ENCODE measurements at places on chromosomes 1 and 21. TPM values are rescaled to one million over a fixed set of nuclear protein-coding genes. Genes with fewer than 3 reads are reported as not detected.

Gene SOD1
- total RNA-seq: 154 TPM

DNA sequence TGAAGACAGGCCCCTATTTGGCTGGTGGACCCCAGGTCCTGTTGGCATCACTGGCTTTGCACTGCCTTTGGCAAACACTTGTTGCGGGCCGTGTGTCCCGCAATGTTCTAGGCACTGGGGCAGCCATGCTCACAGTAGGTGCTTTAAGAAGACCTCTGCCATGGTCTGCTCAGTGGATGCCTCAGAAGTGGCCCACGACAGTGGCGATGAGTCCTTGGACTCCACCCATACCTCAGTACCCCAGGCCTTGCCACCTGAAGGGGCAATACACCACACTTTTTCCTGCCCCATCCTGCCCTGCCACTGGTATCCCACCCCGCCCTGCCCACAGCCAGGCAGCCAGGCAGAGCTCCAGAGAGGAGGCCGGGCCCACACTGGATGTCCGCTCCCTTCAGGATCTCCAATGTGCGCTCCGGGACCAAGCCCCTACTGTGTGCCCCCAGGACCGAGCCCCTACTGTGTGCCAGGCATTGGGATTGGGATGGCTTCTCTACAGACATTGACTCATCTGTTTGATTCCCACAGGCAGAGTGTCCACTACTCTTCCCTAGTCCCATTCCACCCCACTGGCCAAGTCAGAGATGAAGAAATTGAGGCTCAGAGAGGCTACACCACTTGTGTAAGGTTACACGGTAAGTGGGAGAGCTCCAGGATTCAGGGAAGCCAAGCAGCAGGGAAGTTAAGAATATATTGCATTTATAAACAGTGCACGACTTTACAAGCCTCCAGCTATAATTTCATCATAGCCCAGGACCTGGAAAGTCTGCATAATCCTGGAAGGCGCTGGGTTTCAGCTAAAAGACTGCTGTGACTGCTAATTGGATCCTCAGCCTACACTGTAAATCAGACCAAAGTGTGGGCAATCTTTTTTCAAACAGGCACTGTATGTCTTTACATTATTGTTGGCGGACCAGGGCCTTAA is 101.6 kb downstream of the DMRTB1 start:
- peak; percentile 44 for DNase-seq

DNA sequence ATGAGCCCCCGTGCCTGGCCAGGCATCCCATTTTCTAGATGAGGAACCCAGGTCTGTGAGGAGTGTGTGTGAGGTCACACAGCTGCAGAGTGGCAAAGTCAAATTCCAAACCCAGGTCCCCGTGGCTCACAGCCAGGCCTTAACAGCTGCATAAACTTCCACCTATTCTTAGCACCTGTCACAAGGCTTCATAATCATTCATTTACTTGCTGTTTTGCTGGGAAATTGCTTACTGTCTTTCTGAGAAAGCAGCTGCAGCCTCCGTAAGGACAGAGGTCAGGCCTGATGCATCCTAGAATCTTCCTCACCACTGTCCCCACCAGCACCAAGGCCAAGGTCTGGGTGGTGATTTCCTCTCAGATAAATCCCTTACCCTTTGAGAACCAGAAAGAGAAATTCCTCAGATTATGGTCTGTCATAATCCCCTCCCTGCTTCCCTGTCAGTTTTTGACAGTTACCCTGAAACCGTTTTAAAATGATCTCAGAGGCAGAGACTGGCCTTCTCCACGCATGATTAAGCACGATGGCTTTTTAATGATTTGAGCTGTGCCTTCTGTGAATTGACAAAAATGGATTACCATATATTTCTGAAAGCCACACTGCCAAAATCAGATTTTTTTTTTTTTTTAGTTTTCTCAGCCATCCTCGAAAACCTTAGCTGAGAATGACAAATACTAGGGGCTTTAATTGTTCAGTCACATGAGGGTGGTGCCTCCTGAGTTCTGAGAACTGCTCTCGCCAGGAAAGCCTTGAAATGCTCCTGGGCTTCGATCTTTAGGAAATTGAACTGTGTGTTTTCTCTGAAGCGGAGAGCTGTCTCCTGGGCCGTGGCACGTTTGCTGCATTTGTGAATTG is 70.0 kb upstream of the SELENON start:
- no peak for DNase-seq

GRCh38 chr1:109218516-109218915 is 4.8 kb downstream of the SARS1 start:
- DNase-seq: no peak

- no peak for DNase-seq
Measured at GRCh38 chr1:43405876-43406234, 16.2 kb downstream of the SZT2 start.

GRCh38 chr1:162145280-162145965 is 75.9 kb downstream of the NOS1AP start:
- no peak for DNase-seq

GRCh38 chr1:2495026-2495425 is 18.9 kb downstream of the PLCH2 start:
- no peak for DNase-seq

DNA sequence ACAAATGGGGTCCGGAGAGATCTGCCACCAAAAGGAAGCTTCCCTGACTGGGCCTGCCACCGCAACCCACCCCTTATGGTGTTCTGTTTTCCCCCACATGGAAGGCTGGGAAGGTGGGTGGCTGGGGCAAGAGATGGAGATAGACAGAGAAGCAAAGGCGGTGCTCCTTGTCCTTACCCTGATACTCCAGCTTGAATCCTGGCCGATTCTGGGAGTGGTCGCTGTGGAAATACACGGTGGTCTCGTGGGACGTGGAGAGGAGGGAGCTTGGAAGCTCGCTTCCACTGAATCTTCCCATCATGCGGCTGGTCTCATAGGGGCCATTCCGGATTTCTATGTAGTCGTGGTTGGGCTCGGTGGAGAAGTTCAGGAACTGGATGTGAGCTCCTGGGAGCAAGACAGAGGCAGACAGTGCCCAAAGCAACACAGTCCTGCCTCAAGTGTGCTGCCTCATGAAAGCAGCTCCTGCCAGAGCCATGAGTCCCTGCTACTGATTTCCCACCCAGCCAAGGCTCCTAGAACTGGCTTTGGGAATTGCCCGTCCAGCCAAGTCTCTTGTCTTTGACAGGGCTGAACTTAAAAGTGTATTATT is 138.5 kb downstream of the ZSCAN20 start:
- DNase-seq: no peak

GRCh38 chr1:221998781-221999180 is 256.9 kb upstream of the DUSP10 start:
- no peak for DNase-seq

DNA sequence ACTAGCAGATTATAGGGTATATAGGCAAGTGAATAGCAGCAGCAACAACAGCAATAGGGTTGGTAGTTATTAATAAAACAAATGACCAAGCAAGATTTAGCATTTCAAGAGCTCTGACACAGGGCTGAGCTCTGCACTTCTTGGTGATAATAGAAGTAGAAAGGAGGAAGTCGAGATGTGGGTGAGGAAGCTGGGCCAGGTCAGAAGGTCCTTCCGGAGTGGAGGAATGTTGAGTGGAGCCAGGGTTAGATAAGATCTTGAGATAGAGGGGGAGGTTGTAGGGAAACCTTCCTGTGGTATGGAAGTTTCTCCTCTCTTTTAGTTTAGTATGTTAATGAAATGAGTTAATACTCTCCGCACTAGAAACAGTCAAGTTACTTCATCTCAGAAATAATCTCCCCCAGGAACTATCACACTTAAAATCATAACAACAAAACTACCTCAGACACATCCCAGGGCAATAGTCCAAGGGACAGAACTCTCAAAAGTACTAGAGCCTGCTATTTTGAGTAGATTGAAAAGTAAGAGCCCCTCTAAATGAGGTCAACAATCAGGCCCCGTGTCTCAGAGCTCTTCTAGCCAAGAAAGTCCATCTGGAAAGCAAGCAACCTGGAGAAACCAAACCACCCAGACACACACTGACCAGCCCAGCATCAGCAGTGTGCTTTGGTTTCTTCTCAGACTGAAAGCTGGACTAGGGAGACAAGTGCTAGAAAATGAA is 45.4 kb upstream of the ATP1B1 start:
- DNase-seq: no peak

Data from upper lobe of right lung (tissue), 1 donor.